ENCODE measurements at places on chromosomes 16 and 17.

DNA sequence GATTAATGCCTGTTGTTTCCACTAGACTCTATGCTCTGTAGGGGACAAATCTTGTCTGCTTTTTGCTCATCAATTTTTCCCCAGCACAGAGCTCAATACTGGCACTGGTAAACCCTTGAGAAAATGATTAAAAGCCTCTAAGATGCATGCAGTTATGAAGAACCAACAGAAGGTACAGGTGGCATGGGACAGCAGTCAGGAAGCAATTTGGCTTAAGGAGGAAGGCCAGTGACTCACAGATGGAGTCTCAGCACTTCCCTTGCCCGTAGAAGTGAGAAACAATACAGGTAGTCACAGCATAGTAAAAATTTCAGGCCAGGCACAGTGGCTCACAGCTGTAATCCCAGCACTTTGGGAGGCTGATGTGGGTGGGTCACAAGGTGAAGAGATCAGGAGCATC, 504.7 kb upstream of the RBFOX1 start:
- DNase-seq, result no peak

DNA sequence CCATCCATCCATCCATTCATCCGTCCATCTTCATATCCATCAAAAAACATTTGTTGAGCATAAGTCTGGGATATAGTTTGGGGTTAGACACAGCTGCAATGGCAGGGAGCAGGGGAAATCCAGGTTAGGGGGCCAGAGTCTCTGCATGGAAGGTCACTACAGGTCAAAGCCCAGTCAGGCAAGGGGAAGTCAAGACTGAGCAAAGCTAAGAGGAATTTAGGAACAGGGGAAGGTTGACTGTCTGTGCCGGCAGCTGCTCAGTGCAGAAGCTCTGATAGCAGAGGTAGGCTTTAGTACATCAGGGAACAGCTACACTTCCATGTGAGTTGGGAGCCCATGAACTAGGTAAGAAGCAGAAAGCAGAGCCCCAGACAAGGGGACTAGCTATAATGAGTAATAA, 68.1 kb downstream of the IRF8 start:
- DNase-seq, result no peak

DNA sequence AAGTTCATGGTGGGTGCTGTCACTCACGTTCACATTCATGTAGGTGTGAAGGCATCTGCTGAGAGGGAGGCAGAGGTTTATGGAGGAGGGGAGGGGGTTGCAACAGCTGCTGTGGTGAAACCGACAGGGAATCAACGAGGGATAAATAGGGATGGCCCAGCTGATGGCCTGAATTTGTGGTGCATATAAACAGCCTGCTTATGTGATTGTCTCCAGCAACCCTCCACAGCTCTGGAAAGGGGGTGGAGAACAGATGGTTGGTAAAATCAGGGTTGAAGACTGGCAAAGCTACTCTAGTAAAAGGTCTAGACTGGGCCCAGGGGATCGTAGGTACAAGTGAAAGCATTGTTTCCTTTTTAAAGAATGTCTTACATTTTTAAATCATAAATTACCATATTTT, 53.7 kb downstream of the IQCK start:
- no peak for DNase-seq

DNA sequence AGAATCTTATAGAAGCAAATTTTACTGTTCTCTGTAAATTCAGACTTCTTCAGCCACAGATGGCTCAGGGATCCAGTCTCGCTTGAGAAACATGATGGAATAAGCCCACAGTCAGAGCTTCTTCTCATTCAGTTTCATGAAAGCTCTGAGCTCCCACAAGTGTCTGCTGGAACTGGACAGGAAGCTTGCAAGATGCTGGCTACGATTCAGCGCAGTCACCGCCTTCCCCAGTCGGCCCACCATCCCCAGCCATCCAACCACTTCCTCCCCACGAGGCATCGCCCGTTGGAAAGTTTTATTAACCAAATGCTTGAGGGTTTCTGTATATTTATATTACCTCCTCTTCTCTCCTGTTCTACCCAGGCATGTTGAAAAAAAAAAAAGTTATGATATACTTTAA, 171.7 kb downstream of the ZFHX3 start:
- peak; percentile 39 for DNase-seq

GRCh38 chr16:57104706-57105105, 12.3 kb downstream of the CPNE2 start:
- no peak for DNase-seq

GRCh38 chr16:4347010-4347409, 4.1 kb downstream of the PAM16 start:
- DNase-seq, result no peak

DNA sequence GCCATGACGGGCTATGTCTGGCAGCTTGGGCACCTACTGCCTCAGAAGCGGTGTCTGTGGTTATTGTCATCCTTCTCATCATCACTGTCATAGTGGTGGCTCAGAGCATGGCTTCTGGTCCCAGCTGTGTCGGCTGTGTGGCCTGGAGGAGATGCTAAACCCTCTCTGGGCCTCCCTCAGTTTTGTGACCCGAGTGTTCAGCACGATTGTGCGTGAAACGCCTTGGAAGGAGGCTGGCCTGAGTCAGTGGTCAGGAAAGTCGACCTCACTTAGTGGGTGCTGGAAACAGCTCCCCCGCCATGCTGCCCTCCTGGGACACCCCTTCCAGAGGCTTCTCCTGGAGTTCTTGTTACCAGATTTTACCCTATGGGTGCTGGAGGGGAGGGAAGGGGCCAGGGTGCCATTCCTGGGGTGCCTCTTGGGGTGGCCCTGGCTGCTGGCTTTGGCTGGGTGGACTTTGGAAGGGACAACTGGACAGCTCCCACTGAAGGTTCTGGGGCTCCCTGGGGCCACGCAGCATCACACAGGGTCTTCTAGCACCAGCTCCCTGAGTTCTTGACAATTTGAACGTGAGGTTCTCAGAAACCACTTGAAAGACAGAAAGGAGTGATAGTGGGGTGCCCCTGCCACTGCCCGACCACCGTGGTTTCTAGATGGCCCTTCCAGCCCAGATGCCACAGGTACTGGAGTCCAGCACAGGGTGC, 226.5 kb upstream of the GSE1 start:
- DNase-seq, result no peak

DNA sequence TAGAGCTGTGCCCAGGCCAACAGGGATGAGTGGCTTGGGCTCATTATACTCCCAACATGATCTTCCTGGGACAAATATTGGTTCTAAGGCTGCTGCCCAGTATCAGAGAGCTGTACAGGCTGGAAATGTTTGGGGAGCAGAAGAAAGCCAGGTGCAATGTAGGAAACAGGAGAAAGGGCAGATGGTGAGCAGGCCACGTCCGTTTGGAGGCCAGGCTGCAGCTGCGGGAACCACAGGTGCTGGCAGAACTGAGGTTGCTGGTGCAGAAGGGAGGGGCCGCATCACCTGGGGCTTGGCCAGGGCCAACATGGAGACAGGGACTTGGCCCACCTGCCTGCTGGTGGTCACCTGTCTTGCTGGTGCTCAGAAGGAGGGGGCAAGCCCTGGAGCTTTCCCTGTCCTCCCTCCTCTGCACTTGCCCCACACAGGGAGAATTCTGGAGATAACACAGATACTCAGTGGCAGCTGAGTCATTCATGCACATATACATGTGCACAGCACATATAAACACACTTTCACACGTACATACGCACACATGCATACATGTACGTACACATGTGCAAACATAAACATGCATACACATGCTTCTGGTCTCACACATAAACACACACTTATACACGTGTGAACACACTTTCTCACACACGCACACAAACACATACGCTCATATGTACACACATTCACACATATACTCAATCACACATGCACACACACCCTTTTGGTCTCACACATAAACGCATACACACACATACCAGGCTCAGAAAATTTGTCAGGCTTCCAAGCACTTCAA, 67.7 kb downstream of the WSCD1 start:
- no peak for DNase-seq

All from GM10248 (cell line).